Tibial nerve (tissue), 4 donors: ENCODE measurements at places on chromosomes 7 and 10. TPM values are rescaled to one million over a fixed set of nuclear protein-coding genes. Genes with fewer than 3 reads are reported as not detected.

- no peak for DNase-seq
These were observed 128.2 kb downstream of the SPAG6 start for GRCh38 chr10:22473459-22473858.

DNA sequence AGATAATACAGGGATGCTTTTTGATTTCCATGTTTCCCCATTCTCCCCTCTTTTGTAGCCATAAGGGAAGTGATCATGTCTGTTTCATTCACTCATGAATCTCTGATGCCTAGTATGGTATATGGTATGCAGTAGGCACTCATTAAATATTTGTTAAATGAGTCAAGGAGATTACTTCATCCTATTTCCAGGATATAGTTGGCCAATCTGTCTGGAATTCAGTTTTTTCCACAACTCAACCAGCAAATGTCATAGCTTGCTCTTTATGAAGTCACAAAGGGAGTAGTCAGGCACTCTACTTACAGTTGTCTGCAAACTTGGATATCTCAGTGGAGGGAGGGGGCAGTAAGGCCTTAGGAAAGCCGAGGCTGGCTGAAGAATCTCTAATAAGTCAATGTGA, 853.6 kb downstream of the LRMDA start:
- no peak for DNase-seq

- DNase-seq: no peak
These were observed 68.2 kb upstream of the INPP5A start for GRCh38 chr10:132469197-132469884.

DNA sequence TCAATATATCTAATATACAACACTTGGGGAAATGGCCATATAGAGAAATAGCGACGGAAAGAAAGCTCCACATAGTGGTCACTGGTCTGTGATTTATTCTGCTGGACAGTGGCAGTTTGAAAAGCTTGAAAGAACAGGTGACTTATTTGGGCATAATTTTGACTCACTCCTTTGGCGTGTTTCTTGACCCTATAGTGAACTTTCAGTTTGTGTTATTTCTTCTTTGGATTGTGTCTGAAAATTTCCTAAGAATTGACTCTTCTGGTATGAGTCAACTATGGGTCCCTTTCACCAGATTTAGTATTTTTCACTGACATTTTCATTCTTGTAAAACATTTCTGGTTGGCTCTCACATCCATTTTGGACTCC, 25.8 kb upstream of the IMMP2L start:
- no peak for DNase-seq

DNA sequence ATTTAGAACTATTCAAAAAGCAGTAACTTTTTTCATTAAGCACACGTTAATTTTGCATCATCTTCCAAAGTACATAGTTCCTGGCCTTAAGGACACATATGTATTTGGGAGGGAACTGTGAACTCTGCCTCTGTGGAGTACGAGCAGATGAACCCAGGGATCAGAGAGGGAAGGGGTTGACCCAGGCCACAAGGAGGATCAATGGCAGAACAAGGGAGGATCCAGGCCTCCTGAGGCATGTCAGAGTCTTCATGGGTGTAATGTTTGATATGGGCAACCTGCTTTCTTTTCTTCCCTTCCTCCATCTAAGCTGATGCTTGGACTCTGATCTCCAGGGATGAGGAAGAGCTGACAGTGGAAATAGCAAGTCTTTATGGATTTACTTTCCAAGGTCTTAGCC, 164.0 kb downstream of the SH2D4B start:
- no peak for DNase-seq

DNA sequence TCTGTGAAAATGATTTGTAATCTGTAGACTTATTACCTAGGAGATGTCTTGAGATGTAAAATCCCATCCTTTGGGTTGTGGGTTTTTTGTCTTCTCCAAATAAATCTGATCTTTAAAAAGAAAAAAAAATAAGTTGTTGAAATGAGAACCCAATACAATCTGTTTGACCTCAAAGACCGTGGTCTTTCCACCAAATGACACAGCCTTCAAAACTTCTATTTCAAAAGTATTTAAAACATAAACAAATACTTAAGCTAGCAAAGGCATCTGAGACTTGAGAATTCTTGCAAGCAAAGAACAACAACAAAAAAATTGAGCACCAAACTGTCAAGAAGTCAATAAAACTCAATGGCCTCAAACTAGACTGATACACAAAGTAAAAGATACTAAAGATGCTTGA, 67.9 kb upstream of the HECW1 start:
- DNase-seq: no peak

DNA sequence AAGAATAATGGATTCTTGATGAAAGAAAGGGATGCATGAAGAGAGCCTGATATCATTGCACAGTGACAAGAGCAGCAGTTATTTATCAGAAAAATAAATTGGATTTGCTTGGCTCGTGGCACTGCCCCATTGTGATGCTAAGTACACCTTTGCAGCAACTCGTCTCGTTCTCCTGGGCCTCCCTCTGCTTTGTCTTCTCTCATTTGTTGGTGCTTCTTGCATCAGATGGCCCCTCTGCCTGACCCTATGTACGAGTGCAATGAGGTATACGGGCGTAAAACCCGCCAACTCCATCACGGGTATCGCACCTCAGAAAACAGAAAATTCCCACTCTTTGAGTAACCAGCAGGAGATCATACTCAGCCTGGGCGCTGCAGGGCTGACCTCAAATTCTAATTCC, 107.2 kb upstream of the C10orf90 start:
- no peak for DNase-seq

DNA sequence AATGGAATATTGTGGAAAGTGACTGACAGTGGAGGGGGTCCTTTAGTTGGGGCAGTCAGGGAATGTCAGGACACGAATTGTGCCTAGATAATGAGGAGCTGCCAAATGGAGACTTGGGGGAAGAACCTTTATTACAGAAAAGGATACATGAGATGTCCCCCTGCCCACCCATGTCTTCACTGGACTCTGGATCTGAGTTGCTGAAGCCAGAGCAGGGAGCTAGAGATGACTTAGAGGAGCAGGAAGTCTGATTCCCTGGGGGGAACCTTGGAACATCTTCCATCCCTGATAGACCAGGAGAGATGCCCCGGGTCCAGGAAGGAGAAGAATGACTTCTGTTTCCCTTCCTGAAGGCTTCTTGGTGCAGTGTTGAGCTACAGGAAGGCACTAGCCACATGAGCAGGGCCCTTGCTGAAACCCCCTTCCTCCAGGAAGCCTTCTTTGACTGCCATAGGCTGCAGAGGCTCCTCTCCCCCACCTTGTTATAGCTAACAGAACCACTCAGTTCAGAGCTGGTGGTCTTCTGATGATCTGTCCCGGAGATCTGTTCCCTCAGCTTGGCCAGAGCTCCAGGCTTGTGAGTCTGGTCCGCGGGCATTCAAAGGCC, 747 bp upstream of the NEURL1 start:
- no peak for DNase-seq

DNA sequence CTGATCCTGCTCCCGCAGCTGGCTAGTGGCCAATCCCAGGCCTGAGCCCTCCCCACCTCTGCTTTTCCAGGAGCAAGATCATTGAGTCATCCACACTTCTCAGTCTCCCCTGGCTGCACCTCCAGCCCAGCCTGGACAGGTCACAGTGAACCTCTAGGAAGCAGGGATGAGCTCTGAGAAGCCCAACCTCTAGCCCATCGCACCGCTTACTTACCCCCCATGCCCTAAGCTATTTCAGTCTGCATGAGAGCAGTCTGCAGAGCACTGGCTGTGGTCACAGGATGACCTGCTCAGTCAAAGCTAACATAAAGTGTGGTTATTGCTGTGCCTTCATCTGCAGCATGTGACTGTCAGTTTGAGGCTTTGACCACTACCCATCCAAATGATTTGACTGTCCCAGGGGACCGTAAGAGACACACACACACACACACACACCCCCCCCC, 129.2 kb downstream of the SORBS1 start:
- DNase-seq: no peak

- DNase-seq: no peak
These were observed 86.5 kb downstream of the SEMA3A start for GRCh38 chr7:84108119-84108518.

GRCh38 chr7:44390701-44391100, 65.3 kb upstream of the CAMK2B start:
- DNase-seq: no peak

- no peak for DNase-seq
These were observed 56.0 kb upstream of the COMTD1 start for GRCh38 chr10:75291805-75292204.

GRCh38 chr10:13349463-13350274, 1.6 kb upstream of the SEPHS1 start:
- DNase-seq: peak; percentile 18

DNA sequence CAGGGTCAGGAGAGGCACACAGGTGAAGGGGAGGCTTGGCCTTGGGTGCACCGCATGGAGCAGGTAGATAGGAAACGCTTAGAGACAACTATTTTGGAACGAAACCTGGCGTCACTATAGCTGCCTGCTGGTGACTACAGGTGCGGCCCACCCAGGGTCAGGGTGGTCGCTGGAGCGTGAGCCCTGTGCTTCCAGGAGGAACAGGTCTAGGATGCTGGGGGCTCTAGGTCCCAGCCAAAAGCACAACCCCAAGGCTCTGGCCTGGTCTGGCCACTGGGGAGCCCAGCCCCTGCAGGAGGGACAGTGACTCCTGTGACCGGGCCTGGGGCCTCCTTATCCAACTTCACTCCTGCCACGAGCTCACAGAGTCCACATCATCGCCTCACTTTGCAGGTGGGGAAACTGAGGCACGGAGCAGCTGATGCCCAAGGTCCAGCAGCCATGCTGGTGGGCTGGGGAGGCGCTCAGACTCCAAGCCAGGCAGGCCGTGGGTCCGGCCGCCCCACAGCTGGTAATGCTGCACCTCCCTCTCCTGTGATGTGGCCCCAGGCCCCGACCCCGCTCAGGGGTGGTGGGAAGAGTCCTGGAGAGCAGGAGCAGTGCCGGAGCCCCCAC, 9.0 kb downstream of the LFNG start:
- no peak for DNase-seq

DNA sequence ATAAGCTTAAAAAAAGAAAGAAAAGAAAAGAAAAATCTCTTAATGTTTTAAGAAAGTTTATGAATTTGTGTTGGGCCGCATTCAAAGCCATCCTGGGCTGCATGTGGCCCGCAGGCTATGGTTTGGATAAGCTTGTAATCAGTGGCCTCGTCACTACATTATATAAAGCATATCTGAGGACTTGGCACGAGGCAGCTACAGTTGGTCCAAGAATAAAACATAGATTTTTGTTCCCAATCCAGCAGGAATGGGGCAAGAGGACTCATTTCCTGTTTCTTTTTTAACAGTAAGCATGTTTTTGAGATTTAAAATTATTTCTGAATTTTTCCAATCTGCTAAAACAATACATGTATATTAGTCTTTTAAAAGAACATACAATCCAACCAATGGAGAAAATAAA, 28.6 kb downstream of the MCM10 start:
- no peak for DNase-seq

DNA sequence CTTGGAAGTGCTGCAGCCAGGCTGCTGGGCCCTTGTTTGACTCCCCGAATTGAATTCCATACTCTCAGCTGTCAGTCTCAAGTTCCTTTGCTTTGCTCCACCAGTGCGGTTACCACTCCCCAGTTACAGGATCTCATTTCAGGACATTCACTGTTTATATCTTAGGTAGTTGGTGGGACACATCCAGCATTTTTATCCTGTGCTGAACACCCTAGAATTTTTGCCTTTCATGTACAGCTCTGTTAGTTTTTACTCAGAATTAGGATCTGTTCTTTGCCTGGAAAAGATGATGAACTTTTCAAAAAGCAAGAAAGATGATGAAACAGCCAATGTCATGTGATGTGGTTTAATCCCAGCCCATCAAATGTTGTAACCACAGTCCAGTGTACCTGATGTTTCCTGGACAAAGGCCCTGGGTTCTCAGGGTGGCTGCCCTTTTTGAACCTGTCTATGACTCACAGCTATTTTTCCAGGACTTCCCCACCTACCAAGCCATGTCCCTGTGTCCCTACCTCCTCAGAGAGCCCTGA, 149.7 kb downstream of the NOC3L start:
- peak; percentile 77 for DNase-seq

DNA sequence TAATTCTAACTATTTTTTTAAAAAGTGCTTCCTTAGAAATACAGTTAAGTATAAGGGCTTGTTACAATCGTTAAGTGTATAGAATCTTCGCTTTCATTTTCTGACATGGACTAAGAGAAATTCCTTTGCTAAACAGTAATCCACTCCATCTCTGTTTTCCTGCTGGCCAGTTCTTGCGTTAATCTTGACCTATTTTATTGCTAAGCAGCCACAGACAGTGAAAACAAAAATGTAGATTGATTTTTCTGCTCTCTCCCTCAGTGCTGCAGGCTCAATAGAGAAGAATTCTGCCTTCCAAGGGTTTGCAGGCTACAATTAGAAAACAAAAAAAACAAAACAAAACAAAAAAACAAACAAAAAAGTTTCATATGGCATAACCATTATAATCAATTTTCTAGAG, 310.4 kb upstream of the ADARB2 start:
- DNase-seq: no peak

- no peak for DNase-seq
These were observed 62.9 kb upstream of the DOCK1 start for GRCh38 chr10:126842356-126842755.

DNA sequence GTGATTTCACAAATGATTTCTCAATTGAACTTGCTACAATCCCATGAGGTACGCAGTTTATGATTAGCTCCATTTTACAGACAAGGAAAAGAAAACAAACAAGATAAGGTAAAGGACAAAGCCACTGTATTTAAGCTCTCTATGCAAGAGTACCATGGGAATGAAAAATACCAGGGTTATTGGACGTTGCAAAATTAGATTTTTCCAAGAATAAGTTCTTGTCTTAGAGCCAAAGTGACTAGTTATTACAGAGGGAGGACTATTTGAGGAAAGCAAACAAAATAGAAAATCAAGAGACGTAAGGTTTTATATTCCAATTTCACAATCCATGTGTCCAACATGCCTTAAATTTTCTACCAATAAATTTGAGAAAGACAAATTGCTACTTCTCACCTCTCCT, 97.9 kb upstream of the PTN start:
- DNase-seq: no peak

GRCh38 chr10:116815641-116816415, 33.5 kb upstream of the ENO4 start:
- no peak for DNase-seq

The NUTM2D gene
- 5.9 TPM for total RNA-seq

The CFTR gene
- not detected for total RNA-seq

The GNG11 gene
- total RNA-seq: 21.2 TPM

The ACTL6B gene
- not detected for total RNA-seq
